Mesenteric fat pad (tissue), 1 donor: ENCODE measurements at places on chromosomes 1 and 21.

DNA sequence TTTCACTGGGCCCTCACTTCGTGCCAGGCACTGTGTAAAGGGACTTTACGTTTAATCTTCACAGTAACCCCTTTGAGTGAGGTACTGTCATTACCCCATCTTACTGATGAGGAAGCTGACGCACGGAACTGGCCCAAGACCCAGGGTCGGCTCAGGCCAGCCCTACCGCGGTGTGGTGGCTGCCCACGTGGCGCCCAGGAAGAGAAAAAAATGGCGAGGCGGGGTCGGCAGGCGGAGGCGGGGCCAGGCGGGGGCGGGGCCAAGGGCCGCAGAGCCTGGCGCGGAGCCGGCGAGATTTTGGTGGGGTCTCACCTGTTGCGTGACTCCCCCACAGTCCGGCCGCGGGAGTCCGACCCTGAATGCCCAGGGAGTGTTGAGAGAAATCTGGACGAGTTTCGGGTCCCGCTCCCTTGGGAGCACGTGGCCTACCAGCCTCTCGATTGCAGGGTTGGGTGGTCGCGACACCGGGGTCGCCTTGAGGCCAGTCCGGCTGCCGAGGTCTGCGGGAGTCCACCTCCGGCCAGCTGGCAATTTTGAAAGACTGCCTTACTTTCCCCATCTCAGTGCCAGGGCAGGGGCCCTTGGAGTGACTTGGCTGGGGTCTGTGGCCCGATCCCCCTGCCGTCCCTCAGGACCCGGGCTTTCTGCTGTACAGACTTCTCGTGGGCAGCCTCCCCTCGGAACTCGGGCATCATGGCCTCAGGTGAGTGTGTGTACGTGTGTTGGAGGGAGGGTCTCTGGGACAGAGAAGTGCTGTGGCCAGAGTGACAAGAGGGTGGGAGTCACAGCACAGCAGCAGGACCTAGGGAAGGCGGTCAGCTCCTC lies at the start of the genes AMPD2 and GNAT2:
Gene AMPD2, plus strand, starts transcription at position 262 of the 825 bp plus-strand sequence. CDS start 1,339 bp downstream, outside the sequence.
Gene GNAT2, minus strand, starts transcription at position 41 of the 825 bp plus-strand sequence. CDS start 6,746 bp downstream, outside the sequence.
- peak; percentile 94 for DNase-seq

DNA sequence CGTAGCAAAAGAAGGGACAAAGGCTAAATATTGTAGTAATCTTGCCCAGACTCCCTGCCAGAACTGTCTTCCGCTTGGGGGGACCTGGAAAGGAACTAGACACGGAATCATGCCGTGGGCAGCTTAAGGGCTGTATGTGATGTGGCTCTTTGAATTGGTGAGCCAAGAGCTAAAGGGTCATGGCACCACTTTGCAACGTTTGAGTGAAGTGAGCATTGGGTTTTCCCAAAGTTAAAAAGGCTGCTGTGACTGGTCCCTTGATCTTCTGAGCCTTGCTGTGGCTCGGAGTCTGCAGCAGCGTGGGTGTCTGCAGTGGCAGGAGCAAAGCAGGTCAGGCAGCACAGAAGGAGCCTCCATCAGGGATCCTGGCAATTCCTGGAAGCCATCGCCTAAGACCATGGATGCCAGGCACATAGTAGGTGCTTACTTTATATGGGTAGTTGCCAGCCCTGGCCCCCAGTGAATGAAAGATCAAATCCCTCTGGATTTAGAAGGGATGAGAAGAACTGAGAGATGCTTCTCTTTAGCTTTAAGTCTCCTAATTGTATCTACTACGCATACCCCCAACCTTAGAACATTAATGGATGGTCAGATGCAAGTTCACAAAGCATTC lies 1.8 kb downstream of the SMYD2 start:
- DNase-seq = no peak

- DNase-seq = no peak
Measured at GRCh38 chr1:53963460-53963859, 17.3 kb downstream of the LRRC42 start.

GRCh38 chr1:227942716-227943261 lies 4.9 kb downstream of the WNT9A start:
- DNase-seq = peak; percentile 85

- DNase-seq = no peak
Measured at GRCh38 chr1:31201931-31202360, 37.7 kb downstream of the NKAIN1 start.

DNA sequence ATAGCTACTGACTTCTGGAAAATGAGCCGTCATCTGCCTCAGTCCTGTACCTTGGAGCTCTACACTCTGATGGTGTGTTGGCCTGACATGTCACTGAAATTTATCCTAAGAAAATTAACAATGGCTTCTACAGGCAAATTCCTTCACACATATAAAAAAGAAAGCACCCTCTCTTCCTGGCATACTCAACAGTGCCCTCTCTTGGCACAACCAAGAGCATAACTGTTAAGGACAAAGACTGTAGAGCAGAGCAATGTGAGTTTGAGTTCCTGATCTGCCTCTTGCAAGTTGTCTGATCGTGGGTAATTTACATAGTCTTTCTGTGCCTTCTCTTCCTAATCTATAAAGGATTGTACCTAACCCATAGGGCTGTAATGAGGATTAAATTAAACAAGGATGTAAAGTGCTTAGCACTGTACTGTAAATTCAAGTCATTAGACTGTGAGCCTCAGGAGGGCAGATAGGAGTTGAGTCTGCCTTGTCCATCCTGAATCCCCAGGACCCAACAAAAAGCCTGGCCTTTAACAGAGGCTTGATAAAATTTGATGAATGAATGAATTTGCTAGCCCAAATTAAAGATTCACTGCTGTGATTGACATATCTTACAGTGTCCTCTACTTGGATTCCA lies 83.5 kb downstream of the SYF2 start:
- no peak for DNase-seq

DNA sequence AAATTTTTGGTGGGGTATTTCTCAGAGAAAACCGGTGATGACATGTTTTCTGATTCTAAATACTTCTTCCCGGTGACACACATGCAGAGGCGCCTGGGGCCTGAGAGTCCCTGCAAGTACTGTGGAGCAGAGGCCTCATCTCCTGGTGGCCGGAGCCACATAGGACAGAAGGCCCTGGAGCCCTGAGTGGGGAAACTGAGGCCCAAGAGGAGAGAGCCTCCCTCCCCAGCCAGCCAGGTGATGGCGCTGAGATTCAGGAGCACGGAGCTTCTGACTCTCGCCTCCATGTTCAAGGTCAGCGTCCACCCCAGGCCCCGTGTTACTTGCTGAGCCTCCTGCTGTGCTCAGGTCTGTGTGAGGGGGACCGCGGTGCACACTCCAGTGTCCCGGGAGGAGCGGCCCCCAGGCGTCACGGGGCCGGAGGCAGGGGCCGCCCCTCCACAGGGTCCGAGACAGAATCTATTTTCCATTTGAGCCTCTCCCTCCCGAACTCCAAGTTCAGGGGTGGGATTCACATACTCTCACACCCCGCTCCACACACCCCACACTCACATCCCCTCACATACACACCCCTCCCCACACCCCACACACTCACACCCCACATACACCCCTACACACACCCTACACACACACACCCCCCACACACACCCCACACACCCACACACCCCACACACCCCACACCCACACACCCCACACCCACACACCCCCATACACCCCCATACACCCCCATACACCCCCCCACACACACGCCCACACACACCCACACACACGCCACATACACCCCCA lies 43.8 kb downstream of the SLX9 start:
- no peak for DNase-seq

DNA sequence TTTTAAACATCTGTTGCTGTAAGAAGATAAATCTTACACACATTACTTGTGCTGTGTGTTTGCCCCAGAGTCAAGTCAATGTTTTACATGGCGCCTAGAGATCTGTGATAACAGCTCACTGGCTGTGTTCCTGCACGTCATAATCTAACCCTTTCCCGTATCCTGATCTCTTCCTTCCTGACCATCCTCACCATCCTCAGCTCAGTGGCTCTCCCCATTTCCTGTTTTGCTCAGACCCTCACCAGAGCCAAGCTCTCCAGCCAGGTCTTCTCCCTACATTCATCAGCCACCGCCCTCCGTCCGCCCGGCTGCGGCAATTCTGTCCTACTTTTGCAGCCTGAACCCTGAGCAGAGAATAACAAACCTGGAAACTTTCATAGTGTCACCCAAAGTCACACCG lies 824.7 kb downstream of the USP25 start:
- DNase-seq = peak; percentile 72

GRCh38 chr1:219174460-219175211 lies 958 bp downstream of the LYPLAL1 start:
- no peak for DNase-seq

GRCh38 chr1:115035652-115036051 lies 6.0 kb downstream of the TSHB start:
- DNase-seq = no peak

- no peak for DNase-seq
Measured at GRCh38 chr1:32650248-32650751, at the start of gene ZBTB8OS. ZBTB8OS (minus strand) TSS chr1:32650550; CDS start chr1:32650529, 21 bp downstream.

- DNase-seq = no peak
Measured at GRCh38 chr21:33219954-33220353, 9.8 kb upstream of the IFNAR2 start.

GRCh38 chr1:27435566-27436203 lies 43.3 kb downstream of the GPR3 start:
- no peak for DNase-seq

GRCh38 chr1:164380893-164381292 lies 178.1 kb upstream of the PBX1 start:
- no peak for DNase-seq

DNA sequence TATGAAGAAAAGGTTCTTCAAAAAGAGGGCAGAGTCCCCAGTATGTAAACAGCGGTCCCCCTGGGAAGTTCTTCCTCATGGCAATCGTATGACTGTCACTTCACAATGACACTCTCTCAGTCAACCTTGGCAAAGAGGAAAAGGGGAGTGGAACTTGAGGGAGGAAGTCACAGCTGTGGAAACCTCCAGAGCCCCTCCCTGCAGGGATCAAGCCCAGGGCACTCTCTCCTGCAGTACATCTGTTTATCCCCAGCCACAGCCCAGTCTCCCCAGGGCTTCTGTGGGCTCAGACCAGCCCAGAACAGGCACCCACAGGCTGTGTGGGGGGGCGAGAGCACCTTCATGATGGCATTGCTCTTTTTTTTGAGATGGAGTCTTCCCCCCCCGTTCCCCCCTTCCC lies 2.0 kb downstream of the ATP13A2 start:
- DNase-seq = no peak

DNA sequence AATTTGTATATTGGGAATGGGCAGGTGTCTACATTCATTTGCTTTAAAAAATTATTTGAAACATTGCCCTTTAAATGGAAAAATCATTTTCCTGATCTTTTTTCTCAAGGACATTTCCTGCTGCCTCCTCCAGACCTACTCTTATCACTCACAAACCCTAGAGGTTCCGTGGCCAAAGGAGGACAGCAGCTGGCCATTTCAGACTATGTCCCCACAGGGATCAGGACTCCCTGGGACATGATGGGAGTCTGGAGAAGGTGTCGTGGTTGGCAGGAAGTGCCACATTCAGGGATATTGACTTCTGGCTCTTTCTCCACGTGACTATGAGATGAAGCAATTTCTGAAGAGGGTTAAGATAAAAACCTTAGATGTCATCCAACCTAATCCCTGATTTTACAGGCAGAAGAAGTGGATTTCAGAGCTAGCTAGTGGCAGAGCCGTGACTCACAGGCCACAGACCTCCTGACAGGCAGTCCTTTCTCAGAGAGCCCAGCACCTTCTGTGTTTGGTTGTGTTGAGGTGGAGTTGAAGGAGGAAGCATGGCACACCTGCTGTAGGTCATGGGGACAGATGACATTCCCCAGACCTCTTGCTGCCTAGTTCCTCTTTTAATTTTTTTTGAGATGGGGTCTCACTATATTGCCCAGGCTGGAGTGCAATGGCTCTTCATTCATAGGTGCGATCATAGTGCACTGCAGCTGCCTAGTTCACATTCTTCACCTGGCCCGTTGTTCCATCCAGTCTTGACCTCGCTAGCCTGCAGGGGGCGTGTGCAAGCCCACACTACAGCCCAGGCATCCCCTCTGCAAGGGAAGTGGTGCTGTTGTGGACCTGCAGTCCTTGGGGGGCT lies 25.5 kb upstream of the IL10 start:
- no peak for DNase-seq

- no peak for DNase-seq
Measured at GRCh38 chr1:204126386-204126785, 25.5 kb downstream of the ETNK2 start.

DNA sequence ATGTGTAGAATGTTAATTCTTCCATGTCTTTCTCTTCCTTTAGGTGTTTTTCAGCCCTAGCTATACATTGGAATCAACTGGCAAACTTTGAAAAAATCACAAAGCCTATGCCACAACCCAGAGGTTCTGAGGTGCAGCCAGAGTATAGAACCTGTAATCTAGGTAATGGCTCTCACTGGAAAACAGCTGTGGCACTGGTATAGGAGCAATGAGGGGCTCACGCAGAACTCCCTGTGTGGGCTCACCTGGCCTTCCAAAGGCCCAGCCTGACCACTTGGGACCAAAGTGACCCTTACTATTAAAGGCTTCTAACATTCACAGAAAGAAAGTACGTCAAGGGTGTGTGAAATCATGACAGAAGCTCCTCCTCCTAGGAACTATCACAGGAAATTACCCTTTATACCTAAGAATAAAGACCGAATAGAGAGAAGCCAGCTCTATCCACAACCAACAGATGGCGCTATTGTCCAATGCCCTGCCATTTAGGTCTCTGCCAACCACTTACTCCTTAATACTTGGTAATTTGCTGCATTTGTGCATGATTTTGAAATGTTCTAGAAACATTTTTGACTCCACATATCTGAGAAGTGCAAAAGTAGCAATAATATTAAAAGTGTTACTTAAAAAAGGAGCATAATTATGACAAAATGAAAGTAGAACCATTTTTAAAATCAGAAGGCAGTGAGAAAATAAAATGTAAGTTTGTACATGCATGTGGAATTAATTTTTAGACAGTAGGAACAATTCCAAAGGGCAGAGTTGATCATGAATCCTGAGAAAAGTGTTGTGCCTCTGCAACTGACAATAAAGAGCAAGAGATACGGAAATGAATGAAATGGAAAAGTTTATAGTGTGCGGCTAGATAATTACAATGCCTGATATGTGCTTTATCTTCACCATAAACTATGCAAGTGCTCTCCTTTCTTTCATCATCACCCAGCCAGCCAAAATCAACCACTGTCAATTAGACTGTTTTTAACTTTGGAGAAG lies 93.1 kb upstream of the HAO2 start:
- DNase-seq = no peak

DNA sequence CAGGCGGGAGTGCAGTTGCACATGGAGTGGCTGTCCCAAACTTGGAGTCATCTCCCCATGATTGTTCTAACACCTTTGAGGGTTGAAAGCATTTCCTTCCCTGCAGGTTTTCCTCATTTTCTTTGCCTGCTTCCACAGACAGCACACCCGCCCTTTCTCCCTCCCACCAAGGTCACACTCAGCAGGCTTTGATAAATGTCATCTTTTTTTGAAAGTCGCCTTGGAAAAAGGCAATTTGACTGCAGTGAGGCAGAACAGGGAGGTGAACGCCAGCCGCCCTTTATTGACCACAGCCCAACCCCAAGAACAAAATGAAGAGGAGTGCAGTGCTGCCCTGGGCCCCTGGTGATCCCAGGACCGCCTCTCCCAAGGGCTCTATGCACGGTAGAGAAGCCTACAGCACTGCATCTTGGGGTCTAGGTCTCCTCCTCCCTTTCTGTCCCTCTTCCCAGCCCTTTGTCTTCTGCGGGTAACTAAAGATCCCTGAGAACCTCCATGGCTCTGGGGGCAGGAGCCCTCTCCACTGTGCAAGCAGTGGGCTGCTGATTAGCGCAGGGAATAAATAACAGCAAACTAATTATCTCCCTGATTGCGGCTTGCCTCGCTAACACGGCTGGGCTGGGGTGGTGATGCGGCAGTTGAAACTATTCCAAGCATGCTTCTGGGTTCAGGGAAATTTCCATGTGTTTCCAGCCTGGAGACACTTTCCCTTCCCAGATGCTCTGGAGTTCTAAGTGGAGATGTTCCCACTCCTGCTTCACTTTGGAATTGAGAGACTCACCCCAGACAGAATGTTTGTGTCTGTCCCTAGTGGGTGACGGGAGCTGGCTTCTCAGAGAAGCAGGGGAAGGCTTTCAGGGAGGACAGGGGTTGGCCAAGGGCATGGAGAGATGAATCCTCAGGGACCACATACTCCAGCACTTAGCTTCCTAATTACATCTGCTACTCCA lies 11.8 kb upstream of the AMIGO1 start:
- DNase-seq = no peak
